Kidney tubule cell (primary cell): ENCODE measurements at places on chromosomes 5 and 9.

- peak; percentile 56 for DNase-seq
Observed at GRCh38 chr9:107462691-107463090, 26.9 kb downstream of the KLF4 start.

DNA sequence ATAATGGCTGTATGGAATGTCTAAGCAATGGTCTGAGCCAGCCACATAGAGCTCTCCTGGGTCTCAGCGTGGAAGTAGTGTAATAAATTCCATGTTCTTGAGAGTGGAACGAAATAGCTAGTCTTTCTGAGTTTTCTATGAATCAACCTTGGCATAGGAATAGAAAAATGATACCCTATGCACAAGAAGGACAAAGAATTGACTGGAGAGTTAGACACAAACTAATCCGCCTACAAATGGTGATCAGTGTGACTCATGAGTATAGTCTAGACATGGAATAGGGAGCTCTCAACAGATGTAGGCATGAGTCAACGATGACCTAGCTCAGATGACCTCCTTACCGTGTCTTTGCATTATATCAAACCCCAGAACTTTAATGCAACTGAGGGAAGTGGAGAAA, 256.8 kb upstream of the GRIN3A start:
- DNase-seq: peak; percentile 89

DNA sequence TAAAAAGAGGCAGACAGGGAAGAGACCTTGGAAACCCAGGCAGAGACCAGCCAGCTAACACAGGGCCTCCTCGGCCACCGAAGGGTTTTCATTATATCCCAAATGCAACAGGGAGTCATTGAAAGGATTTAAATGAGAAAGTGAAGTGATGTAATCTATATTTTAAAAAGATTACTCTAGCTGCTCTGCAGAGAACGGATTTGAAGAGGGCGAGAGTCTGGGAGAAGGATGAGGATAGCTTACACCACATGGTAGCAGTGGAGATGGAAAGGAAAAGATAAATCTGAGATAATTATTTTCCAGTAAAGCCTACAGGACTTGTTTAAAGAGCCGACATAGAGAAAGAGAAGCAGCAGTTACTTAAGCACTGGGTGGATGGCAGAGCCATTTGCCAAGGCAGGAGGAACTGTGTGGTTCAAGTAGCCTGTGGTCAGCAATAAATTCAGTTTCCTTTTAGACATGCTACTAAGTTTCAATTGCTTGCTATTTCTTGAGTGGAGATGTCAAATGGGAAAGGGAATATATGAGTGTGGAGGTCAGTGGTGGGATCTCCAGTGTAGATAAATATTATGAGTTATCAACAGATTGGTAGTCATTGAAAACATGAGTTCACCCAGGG, 9.3 kb downstream of the FBN2 start:
- no peak for DNase-seq

DNA sequence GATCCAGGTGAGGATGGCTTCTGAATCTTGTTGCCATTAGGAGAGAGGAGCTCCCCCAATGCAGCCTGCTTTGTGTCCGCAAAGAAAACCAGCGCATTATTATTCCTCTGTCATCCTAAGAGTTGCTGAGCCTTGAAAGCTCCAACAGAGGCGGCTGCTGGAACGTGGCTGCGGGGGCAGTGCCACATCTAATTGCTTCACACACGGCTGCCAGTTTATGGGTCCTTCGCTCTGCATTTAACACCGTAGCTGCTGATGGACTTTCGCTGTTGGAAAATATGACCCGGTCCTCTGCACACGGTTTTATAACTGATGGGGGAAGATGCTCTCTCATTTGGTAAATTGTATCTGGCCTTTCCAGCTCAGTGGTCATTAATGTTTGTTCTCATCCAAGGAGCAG, 38.0 kb downstream of the ZNF622 start:
- DNase-seq: no peak

DNA sequence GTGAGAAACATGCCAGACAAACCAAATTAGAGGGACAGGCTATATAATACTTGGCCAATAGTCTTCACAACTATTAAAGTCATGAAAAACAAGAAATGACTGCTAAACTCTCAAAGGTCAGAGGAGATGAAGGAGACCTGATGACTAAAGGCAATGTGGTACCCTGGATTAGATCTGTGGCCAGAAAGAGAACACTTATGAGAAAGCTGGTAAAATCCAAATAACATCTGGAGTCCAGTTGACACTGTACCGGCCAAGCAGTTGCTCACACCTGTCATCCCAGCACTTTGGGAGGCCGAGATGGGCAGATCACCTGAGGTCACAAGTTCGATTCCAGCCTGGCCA, 24.4 kb downstream of the ATOX1 start:
- DNase-seq: no peak

DNA sequence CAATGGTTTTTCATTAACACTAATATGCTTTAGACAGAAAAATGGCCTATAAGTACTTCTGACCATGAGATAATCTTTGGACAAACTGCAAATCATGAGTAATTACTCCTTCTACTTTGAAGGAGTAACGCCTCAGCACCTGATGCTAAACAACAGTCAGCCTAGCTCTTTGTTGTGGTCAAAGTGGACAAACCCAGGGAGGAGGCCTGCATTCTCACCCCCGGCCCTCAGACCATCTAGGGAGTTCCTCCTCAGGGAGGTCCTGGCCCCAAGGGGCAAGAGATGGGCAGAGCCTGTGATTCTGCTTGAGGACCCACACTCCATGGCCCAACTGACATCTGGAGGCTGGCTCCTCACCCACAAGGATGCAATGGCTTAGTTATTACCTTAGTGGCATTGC, 48.2 kb upstream of the ANGPTL2 start:
- peak; percentile 52 for DNase-seq

DNA sequence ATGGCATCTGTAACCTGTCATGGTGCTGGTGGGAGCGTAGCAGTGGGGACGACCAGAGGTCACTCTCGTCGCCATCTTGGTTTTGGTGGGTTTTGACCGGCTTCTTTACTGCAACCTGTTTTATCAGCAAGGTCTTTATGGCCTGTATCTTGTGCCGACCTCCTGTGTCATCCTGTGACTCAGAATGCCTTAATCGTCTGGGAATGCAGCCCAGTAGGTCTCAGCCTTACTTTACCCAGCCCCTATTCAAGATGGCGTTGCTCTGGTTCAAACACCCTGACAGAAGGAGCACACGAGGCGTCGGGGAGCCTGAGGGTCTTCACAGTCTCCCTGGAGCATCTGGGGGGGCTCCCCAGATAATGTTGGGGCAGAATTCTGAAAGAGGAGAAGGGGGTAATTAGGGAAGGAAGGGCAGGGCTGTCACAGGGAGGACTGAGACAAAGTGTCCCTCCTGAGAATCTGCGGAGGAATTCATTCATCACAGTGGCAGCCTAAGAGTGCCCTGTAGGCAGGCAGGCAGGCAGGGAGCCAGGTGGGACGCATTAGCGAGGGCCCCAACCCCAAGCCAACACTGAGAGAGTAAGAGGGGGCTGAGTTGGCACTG, 21.3 kb upstream of the NCS1 start:
- DNase-seq: peak; percentile 77

DNA sequence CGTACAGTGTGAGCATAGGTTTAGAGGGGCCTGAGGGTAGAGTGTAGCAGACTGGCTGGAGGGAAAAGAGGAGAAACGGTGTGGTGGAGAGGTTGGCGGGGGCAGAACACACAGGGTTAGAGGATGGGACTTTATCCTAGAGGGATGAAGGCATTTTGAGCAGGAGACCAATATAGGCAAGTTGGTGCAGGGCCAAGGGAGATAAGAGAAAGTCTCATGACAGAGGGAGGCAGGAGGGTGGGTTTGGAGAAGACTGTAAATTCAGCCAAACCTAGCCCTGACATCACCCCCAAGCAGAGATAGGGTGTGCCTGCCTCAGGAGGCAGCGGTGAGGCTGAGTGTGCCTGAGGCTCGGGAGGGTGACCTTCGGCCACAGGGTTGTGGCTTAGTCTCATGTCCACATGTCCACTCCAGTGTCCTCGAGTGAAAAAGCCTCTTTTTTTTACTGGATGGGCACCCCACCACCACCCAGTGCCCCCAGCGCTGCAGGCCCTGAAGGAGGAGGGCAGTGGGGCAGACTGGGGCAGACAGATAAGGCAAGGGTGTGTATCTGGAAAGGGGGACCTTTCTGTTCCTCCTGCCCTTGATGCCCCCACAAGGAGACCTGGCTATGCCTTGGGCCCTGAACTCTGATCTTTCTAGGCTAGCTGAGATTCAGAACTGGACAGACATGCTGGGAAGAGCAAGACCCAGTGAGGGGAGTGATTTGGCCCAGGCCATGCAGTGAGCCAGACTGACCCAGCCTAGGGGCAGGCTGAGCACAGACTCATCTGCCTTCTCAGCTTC, 108.7 kb downstream of the RGS3 start:
- DNase-seq: no peak

DNA sequence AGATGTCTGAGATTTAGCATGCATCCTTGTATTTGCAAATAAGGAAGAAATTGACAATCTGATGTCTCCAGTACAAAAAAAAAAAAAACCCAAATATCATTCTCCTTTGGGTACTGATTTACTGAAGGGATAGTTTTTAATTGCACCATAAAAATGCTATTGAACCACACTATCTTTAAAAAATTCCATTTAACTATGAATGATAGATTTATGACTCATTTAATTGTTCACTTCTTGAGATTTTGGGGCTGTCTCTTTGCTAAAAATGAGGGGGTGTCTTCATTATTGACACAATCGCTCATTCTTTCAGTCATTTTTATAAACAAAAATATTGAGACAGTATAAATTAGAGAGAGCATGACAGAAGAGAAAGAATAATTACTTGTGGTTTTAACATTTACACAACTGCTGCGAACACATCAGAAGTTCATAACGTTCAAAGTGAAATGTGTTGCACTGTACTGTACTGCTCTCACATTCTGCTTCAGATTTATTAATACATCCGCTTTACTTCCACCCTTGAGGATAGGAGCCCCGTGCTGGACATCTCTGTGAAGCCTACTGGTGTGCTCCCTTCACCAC, 142.3 kb downstream of the MEF2C start:
- no peak for DNase-seq

- peak; percentile 90 for DNase-seq
Observed at GRCh38 chr9:83432104-83432627, 106.0 kb downstream of the FRMD3 start.

- DNase-seq: no peak
Observed at GRCh38 chr9:136133191-136133958, 14.7 kb upstream of the TMEM250 start.

DNA sequence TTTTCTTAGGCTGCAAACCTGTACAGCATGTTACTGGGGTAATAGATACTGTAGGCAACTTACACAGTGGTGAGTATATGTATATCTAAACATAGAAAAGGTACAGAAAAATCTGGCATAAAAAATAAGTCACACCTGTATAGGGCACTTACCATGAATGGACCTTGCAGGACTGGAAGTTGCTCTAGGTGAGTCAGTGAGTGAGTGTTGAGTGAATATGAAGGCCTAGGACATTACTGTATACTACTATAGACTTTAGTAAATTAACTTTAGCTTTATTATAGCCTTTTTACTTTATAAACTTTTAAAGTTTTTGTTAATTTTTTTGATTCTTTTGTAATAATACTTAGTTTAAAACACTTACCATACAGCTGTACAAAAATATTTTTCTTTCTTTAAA, 51.3 kb downstream of the DENND4C start:
- peak; percentile 11 for DNase-seq

DNA sequence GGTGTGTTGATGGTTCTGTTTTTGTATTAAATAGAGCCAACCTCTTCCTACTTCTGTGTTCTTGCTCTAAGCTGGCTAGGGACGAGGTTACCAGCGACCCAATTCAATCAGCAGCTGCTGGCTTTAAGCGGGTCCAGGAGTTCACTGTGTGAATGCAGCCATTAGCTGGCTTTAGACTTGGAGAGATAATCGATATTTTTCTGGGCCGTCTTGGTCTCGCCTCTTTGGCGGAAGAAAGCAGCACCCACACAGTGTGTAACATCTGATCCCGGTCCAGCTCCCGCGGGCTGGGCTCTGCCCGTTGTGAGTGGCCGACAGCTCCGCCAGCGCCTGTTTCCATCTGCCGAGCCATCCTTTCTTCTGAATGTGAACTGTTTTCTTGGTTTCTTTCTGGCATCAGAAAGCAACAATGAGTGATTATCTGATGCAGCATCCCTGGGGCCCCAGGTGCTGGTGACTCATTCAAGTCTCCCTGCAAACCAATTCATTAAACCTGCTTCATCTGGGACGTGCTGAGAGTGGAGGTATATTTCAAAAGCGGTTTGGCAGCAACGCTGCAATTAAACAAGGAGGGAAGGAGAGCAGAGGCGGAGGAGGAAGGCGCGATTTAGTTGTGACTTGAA, 90.8 kb upstream of the IRX4 start:
- DNase-seq: no peak

GRCh38 chr9:37534901-37535300, 41.3 kb downstream of the FBXO10 start:
- DNase-seq: no peak

GRCh38 chr5:61455179-61456006, 123.3 kb downstream of the ZSWIM6 start:
- DNase-seq: no peak

DNA sequence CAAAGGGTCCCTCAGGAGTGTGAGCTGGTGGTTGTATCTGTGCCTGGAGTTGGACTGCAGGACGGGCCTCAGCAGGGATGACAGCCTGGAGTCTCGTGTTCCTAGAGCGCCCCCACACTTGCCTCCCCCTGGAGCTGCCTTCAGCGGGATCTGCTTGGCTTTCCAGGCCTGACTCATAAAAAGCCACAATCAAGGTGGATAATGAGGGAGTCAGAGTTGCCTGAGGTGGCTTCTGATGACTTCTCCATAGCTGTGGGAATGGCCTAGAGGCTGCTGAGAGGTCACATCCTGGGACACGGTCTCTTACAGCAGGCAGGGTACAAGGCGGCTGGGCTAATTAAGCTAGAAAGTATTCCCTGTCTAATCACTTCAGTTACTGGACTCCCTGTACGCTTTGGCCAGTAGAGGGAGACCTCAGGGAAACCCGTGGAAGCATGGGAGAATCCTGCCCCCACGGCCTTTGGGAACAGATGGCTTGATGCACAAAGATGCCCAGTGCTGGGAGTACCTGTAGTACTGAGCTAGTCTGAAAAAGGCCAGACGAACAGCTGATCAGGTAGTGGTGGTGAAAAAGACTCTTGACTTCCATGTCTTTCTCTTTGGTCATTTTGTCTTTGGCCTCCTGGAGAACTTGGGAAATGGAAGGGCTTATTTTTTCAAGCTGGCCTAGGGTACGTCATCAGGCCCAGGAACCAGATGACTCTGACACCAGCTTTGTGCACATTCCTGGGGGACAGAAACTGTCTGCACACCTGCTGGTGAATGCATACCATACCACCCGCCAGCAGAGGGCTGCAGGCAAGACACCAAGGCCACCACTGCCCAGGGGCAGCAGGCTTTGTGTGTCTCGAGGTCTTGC, 16.1 kb upstream of the FRRS1L start:
- DNase-seq: peak; percentile 59

GRCh38 chr5:108379722-108380530, 2.0 kb downstream of the FBXL17 start:
- peak; percentile 36 for DNase-seq

GRCh38 chr9:23543419-23543818, 282.6 kb downstream of the ELAVL2 start:
- DNase-seq: peak; percentile 54

- DNase-seq: no peak
Observed at GRCh38 chr9:35464141-35465025, 25.5 kb upstream of the RUSC2 start.

- no peak for DNase-seq
Observed at GRCh38 chr9:971901-972500, 4.5 kb upstream of the DMRT3 start.
